8988T (cell line): ENCODE measurements at places on chromosomes 5 and 9.

GRCh38 chr5:82396871-82397514 lies 118.8 kb upstream of the RPS23 start:
- DNase-seq, result no peak

GRCh38 chr9:75604661-75605060 lies 285.8 kb upstream of the PCSK5 start:
- DNase-seq, result no peak

DNA sequence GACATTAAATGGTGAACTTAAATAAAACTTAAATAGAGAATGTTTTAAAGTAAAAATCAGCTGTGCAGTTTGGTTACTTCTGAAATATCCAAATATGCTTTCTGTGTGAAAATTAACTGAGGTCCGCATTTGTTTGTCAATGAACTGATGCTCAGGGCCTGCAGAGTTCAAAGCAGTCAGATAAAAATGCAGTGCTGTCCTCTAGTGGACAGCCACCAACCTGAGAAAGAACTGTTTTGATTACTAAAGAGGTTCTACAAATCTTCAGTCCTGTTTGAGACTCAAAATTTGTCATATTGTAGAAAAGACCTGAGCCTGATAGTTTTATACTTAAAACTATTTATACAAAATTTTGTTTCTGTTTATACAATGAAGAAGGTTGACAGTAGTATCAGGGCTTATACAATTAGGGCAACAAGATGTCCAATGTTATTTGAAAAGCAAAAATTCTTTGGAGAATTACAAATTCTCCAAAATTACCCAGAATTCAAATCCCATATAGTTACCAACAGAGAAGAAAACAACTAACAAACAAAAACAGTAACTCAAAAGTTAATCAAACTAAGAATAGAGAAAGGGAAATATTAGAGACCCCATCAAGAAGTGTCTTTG lies 232.3 kb upstream of the TBCA start:
- no peak for DNase-seq

GRCh38 chr9:100485196-100485595 lies 12.2 kb downstream of the TMEFF1 start:
- no peak for DNase-seq

DNA sequence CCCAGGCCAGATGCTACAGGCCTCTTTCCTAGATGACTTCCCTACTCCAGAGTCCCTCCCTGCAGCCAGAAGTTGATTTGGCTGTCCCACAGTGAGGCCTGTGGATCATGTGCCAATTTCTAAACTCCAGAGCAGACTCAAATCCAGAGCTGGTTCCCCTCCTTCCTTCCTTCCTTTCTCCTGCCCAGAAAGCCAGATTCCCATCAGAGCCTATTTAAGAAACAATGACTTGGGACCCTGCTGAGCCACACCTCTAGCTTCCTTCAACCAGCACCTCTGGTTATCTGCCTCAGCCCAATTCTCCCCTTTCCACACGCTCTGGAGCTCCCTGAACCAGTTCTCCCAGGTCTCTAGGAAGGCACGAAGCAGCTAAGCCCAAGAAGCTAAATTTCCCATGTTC lies 7.2 kb downstream of the FAM219A start:
- no peak for DNase-seq

- DNase-seq, result peak; percentile 85
Measured at GRCh38 chr5:93585041-93585766, 2.2 kb downstream of the NR2F1 start.

- no peak for DNase-seq
Measured at GRCh38 chr5:26329562-26330189, 708.7 kb downstream of the CDH9 start.
